Ammon's horn (tissue), 1 donor: ENCODE measurements at places on chromosomes 2 and 18.

DNA sequence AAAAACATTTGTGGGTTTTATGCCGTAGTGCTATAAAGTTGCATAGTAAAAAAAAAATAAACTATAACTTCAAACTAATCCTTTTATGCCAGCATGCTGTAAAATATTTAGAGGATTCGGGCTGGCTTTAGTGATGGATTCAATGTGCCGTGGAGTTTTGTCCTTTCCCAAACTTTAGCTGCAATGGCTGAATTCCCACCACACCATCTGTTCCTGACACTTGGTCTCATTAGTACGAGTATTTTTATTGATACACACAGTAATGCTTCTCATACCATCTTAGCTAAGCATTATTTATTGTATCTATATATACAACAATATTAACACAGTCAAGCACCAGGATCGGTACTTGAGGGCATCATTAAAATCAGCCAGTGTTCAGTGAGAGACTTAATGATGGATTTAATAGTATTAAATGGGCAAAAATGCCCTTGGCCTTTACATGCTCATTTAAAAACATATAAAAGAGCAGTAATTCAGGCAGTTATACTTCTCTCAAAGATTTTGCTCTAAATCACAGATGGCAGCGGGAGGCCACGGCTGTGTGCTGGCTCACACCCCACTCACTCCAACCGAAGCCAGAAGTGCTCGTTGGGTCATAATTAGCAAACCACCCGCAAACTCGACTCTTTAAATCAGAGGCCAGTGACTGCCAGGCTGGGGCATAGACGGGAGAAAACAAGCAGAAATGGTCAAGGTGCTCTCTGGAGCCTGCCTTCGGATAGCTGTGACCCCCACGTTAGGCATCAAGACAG, 297.0 kb upstream of the REV1 start:
- no peak for DNase-seq

GRCh38 chr18:10122988-10123950, 209.5 kb downstream of the VAPA start:
- DNase-seq, result no peak

GRCh38 chr18:64707052-64707451, 558.2 kb upstream of the LINC00305 start:
- no peak for DNase-seq

- no peak for DNase-seq
Observed at GRCh38 chr2:14631406-14632040, 994 bp upstream of the LRATD1 start.

GRCh38 chr18:73462092-73462491, 594.3 kb upstream of the NETO1 start:
- peak; percentile 31 for DNase-seq

DNA sequence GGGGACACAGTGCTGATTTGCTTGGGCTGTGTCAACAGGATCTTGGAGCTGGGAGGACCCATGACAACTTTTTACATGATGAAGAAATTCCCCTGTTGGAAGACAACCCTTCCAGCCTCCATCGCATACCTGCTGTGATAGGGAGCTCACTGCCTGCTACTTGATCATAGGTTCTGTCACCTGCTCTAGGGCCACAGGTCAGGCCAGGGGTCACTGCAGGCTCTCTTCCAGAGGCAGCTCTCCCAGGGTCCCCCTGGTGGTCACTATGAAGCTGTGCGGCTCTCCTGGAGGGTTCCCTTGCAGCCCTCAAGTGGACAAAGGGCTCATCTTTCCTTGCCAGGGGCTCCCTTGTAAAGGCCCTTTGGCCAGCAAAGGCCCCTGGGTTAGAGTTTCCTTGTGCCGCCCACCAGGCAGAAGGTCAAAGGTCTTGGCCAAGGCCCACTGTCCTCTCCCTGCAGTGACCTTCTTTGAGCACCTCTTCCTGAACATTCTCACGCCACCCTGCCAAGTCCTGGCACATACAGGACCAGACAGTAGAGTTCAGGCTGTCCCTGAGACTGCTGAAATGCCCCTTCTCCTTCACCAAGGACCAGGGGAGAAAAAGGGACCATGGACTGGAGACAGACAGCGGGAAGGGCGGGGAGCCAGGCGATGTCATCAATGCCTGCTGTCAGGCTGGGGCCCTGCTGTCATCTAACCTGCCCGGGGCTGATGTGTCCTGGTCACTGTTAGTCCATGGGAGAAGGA, 345.1 kb downstream of the DYSF start:
- peak; percentile 29 for DNase-seq

DNA sequence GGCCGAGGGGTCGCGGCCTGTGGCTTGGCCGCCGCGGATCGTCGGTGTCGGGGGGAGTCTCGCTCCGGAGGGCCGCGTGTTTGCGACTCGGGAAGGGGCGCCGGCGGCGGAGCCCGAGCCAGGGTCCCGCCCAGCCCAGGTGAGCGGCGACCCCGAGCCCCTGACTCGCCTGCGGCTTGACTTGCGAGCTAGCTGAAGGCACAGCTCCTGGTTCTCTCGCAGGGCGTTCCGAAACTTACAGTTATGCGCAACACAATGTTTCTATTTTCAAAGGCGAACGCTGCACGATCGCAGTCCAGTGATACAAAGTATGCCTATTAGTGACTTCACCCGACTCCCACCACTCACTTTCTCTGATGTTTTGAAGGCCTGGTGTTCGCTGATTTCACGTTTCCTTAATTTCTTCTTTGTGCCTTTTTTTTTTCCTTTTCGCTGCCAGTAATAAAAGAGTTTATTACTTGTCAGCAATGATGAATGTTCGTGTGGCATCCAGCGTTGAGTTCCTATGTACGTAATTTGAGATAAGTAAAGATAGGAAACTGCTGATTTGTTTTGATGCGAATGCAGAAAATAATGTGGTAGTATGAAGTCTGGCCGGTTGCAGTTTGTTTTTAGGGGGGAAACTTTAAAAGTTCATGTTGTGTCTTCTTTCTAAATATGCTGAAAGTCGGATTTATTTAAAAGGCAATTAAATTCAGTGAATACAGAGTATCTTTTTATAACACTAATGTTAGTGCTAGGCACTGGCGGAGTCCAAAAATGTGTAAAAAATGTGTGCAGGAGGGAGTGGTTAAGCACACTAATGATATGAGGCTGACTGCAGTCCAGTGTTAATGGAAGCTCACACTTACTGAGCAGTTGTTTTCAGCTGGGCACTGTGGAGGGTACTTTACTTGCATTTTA, 706 bp downstream of the UBXN2A start:
- peak; percentile 38 for DNase-seq

- no peak for DNase-seq
Observed at GRCh38 chr18:67218556-67218955, 298.0 kb downstream of the DSEL start.
